Activated naive CD4-positive, alpha-beta T cell (primary cell): ENCODE measurements at places on chromosomes 6 and 20.

GRCh38 chr6:168660400-168660945 is 219.5 kb downstream of the SMOC2 start:
- DNase-seq, result no peak

- no peak for DNase-seq
Measured at GRCh38 chr6:117729613-117730012, 54.3 kb downstream of the NUS1 start.

GRCh38 chr6:38552121-38552520 is 87.6 kb downstream of the BTBD9 start:
- no peak for DNase-seq

GRCh38 chr20:62994869-62995281 is 11.9 kb downstream of the BHLHE23 start:
- no peak for DNase-seq

GRCh38 chr20:4167261-4168021 is 152.1 kb upstream of the RNF24 start:
- no peak for DNase-seq

GRCh38 chr6:39995633-39996032 is 61.4 kb upstream of the MOCS1 start:
- no peak for DNase-seq

DNA sequence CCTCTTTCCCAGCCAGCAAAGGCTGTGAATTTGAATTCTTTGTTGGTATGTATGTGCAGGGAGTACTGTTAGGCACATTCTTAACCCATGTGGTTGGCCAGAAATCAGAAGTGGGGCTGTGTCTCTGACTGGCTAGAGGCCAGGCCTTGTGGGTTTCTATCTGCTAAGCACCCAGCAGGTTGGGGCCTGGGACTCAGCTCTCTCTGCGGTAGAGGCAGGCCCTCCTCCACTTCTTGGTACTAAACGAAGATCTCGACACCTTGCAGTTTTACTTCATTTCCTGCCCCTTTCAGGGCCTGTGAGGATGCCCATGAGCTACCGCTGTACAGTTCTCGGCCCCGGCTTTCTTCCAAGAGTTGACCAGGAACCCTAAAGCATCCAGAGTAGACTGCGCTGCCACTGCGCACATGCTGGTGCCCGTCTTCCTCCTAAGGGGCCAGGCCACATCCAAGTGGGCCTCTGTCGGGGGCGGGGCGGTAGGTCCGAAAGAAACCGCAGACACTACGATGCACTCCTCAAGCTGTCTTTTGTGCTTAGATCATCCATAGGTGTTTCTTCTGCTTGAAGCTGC is 51.1 kb downstream of the TCP11 start:
- DNase-seq, result no peak

- DNase-seq, result no peak
Measured at GRCh38 chr20:59948828-59949720, 8.9 kb downstream of the FAM217B start.

DNA sequence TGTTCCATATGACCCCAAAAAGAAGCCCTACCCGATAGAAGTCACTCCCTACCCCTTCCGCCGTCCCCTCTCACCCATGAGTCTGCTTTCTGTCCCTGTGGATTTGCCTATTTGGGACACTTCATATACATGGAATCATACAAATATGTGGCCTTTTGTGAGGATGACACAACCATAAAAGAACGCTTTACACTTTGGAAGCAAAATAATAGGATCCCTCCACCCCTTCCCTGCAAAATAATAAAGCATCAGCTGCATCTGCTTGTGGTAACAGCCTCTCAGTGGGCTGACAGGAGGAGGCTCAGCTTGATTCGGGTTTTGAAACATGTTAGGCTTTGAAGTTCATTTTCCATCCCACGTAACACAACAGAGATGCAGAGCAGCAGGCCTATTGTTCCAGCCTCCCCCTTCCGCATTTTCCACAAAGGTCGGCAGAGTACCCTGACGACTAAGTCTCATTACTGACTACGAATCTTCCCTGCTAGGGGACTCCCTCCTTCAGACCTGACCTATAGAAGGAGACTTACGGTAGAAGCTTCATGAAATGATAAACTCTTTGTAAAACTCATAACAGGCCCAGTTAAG is 99.1 kb downstream of the ALDH8A1 start:
- DNase-seq, result no peak

GRCh38 chr6:154197196-154197860 is 158.3 kb downstream of the OPRM1 start:
- DNase-seq, result no peak
